M059J (cell line): ENCODE measurements at places on chromosomes 2 and 18. TPM values are rescaled to one million over a fixed set of nuclear protein-coding genes. Genes with fewer than 3 reads are reported as not detected.

The KATNAL2 gene
- total RNA-seq: 2.0 and 4.0 TPM in 2 replicates

The CXXC1 gene
- total RNA-seq: 19.0 and 32.4 TPM in 2 replicates

The MSTN gene
- total RNA-seq: 1.0 and 1.2 TPM in 2 replicates

The CTAGE1 gene
- total RNA-seq: 0.15 TPM in 1 of 2 replicates, not detected in the other

The ZNF804A gene
- 1.1 and 1.6 TPM in 2 replicates for total RNA-seq

The FAM228A gene
- not detected in 2 replicates for total RNA-seq

- DNase-seq: no peak
Observed at GRCh38 chr2:36068086-36068485, 287.5 kb upstream of the CRIM1 start.

DNA sequence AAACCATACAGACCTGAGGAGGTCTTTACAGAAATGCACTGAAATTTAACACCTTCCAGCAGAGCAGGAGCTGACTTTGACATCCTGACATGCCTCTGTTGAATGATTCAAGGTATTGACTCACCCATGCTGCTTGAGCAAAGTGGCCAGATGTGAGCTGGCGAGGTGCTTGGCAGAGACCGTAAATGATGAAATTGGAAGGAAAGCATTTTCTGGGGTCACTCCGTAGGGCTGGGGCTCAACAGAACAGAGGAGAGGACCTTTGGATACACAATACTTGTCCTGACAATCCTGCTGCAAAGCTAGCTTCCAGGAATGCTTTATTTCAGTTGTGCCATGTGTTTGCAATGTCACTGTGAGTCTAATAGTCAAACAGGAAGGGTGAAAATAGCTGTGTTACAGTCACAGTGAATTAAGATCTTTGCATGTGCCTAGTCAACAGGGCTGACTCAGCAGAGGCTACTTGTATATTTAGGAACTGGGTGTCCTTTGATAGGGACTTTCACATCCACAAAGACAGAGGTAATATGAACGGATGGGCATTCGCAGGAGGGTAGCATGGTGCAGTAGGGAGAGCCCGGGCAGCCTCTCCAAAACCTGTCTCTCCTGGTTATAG, 31.6 kb upstream of the NCK2 start:
- DNase-seq: peak; percentile 37

- DNase-seq: no peak
Observed at GRCh38 chr2:187991389-187991788, 300.3 kb upstream of the GULP1 start.

DNA sequence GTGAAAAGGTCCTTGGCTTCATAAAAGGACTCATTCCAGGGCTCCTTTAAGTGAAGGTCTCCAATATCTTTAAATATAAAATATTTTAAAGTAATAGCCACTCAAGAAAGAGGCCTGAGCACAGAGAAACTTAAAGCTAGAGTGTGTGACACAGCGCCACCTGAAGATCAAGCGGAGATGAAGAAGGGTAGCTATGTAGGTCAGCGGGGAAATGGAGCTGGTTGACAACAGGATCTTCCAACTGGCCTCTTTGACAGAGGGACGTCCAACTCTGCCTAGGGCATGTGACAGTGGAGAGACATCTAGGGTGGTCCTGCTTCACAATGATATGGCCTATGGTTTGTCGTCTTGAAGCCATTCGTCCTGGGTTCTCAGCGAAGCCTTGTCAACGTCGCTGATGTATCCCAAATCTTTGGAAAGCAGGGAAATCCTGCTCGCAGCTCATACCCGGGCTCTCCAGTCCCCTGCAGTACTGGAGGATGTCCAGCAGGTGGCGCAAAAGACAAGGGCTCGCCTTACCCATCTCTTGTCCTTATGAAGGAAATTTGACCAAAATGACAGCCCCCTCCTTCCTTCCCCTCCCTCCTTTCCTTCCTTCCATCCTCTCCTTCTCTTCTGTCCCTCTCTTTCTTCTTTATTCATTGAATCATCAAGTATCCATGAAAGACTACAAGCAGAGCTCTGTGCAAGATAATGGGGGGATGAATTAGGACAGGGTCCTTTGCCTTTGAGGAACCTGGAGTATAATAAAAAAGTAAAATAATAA, 59.6 kb downstream of the LONRF2 start:
- peak; percentile 50 for DNase-seq

DNA sequence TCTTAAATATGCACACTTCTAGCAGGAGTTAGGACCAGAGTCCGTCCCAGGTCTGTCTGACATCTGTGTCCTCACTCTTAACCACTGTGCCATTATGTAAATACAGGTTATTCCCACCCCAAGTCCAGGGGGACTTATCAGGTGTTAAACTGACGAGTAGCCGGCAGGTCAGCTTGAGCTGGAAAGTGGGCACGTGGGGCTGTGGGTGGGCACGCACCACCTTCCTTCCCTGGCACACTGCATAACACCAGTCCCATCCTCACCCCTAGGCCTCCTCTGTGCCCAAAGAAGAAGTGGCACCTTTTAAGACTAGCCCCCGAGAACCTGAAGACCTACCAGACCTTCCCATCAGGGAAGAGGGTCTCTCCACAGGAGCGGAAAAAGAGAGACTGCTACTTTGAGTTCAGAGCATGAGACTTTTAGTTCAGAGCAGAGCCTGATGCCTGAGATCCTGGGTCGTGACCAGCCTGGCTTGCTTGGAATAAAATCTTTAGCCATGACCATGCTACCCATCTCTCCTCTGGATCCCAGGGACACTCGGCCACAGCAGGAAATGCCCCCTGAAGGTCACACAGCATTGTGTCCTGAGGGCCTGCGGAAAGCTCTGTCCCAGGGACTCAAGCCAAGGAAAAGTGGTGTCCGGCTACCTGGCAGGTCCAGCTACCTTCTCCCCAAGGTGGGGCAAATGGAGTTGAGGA, 62.0 kb downstream of the CIB4 start:
- DNase-seq: no peak

- DNase-seq: no peak
Observed at GRCh38 chr2:24453379-24454073, 37.5 kb upstream of the NCOA1 start.

DNA sequence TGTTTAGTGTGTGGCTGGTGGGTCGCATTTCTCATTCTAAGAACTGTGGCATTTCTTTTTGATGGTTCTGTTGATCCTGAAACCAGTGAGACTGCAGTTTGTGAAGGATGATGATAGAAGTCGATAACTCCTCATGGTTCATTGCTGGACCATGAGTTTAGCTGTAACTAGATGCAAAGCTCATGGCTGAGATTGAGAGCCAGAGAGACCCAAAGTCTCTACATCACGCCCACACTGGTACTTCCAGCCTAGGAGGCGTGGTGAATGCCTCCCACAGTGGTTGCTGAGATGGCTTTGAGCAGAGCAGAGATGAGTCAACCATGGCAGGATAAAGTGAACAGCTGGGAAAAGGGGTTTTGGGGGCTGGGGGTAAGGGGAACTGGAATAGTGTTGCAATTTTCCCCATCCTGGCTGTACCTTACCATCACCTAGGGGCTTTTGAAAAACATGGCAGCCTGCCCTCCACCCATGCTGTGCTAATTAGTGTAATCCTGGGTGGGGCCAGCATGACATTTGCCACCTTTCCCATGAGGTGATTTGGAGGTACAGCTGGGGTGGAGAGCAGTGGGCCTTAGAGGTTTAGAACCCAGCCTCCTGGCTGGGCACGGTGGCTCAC, 24.1 kb downstream of the INPP4A start:
- peak; percentile 40 for DNase-seq

DNA sequence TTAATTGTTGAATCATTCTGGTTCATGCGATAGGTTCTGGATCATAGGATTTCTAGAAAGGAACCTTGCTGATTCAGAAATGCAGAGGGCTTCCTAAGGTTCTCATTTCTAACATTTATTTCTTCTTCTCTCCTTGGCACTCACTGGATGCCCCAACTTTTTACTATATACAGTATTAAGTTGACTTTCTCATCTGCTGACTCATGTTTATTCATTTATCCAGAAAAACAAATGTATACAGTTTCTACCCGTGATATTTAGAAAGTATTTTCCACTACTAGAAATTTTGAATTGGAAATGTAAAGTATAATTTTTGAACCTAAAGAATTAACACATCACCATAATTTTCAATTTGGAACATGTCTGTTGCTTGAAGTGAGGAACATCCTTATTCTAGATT, 32.2 kb upstream of the OTX1 start:
- DNase-seq: no peak

DNA sequence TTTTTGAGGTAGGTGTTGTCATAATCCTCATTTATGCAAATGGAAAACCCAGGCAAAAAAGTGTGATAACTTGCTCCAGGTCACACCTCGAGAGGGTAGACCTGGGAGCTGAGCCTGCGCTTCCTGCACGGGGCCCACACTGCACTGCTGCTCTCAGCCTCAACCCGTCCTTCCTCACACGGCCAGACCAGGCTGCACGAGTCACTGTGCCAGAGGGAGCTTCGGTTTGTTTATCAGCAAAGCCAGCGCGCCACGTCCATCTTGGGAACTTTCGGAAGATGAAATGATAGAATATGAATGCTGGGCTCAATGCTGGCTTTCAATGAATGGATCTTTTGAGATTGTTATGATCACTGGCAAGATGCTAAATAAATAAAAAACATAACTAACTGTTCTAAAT, 14.4 kb downstream of the COPS9 start:
- DNase-seq: no peak

DNA sequence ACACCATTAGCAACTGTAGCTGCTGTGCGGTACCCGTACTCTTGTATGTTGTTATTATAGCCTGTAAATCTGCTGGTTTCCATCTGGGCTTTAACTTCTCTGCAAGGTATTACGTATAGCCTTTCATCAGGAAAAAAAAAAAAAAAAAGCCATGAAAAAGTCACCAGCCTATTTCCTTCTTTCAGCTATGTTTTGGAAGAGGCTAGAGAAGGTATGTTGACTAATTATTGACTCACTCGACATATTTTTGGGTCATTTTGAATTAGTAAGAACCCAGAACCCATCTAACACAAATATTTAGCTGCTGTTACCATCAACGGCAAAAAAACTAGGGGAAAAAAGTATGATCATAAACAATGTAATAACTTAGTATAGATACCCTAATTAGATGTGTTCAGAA, 1395.6 kb downstream of the SUCLG1 start:
- no peak for DNase-seq

- no peak for DNase-seq
Observed at GRCh38 chr18:6399776-6400175, 14.9 kb downstream of the L3MBTL4 start.

DNA sequence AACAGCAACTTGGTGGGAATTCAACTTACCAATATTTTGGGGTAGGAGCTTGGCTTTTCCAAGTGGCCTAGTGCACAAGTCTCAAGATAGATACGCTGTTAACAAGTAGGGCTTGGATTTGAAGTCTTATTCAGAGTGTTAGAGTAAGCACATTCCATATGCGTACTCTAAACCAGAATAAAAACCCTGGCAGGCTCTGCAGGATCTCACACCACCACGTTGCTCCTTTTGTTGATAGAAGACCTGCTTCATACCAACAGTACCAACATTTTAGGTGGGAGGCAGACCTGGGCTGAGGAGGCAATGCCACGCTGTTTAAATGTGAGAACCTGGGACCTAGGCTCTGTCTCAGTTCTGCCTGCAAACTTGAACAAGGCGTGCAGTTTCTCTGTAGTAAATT, 214.0 kb downstream of the RNF144A start:
- DNase-seq: no peak

DNA sequence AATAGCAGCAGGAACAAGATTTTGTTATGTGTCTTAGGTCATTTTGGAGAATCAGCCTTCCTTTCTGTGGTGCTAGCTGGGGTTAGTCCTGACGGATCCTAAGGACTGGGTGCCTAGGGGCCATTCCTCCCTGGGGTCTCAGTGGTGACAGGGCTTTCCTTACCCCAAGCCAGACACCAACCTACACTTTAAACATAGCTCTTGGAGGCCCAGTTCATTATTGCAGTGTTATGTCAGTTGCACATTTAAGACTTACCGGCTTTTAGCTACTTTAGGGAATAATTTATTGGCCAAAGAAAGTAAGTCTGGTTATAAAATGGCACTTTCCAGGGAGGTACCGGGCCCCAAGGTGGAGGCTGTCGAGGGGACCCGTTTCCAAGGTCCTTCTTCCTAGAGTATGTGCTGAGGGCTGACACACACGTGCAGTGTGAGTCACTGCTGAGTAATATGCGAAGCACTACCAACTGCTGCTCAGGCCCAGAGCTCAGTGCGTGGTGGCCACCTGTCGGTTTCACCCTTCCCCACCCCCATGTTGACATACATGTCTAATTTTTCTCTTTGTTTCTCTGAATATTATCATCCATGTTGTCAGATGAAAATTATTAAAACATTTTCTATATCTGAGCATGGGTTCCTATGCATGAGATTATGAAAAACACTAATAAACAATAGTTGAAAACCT, 37.0 kb upstream of the GRHL1 start:
- DNase-seq: peak; percentile 86

- DNase-seq: peak; percentile 60
Observed at GRCh38 chr2:237471438-237472186, 15.4 kb upstream of the MLPH start.
